Epithelial cell of prostate (primary cell): ENCODE measurements at places on chromosomes 5 and 9.

GRCh38 chr5:150034662-150035061, 34.1 kb downstream of the HMGXB3 start:
- DNase-seq, result no peak

- DNase-seq, result no peak
These were observed 53.9 kb upstream of the PTCH1 start for GRCh38 chr9:95570646-95571045.

GRCh38 chr9:137482094-137482781, 23.1 kb upstream of the NSMF start:
- peak; percentile 45 for DNase-seq

GRCh38 chr9:3478549-3478953, 47.2 kb downstream of the RFX3 start:
- peak; percentile 49 for DNase-seq

GRCh38 chr9:90680534-90680933, 37.9 kb upstream of the DIRAS2 start:
- DNase-seq, result no peak

- DNase-seq, result peak; percentile 56
These were observed 41.3 kb downstream of the PFDN1 start for GRCh38 chr5:140261403-140262171.

GRCh38 chr5:1445689-1446601, 705 bp upstream of the SLC6A3 start:
- no peak for DNase-seq

DNA sequence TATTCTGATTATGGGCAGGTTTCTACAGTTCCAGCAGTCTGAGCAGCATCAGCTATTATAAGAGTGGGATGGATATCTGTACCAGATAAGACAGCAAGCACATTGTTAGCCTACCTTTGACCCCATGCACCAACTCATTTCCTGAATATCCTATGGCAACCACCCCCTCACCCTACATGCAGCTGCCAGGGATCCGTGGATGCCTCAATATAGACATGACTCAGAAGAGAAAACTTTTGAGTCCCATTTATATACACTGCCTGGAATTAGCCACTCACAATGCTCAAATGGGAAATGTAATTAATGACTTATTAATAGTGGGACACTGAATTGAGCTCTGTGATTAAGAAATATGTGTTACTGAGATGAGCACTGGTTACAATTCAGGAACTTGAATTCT, 124.4 kb downstream of the SSBP2 start:
- DNase-seq, result peak; percentile 27

GRCh38 chr9:112028242-112029221, 131.9 kb downstream of the UGCG start:
- DNase-seq, result no peak

DNA sequence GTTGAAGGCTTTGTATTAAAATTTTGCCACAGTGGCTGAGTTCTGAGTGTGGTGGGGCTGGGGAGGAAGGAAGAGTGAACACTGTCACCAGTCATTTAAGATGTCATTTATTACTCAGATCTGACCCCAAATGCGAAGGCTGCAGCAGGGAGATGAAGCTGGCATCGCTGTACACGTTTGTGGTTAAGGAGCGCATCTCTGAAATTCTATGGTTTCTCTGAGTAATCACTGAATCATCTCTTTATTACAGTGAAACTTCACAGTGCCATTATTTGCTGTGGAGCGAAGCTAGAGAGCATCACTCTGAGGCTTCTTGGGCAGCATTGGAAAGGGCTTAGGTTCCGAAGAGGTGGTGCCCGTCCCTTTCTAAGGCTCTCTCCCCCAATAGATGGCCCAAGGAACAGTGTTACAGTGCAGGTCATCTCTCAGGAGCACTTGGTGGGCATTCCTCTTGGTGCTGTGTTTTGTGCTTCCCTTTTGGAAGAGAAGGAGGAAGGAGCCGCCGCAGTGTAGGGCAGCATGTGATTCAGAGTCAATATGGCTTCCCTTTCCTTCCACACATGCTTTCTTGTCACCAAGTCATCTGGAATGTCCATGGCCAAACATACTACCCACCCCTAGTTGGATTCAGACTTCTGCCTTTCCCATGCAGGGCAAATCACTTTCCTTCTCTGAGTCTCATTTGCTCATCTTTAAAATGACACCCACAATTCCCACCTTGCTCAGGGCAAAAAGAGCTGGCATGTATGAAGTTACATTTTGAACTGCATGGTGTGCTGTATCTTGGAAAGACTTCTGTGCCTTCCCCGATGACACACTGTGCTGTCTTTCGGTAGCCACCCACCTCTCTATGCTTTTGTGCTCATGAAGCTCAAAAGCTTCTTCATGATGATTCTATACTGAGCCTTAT, 9.3 kb upstream of the TEX48 start:
- DNase-seq, result peak; percentile 78

DNA sequence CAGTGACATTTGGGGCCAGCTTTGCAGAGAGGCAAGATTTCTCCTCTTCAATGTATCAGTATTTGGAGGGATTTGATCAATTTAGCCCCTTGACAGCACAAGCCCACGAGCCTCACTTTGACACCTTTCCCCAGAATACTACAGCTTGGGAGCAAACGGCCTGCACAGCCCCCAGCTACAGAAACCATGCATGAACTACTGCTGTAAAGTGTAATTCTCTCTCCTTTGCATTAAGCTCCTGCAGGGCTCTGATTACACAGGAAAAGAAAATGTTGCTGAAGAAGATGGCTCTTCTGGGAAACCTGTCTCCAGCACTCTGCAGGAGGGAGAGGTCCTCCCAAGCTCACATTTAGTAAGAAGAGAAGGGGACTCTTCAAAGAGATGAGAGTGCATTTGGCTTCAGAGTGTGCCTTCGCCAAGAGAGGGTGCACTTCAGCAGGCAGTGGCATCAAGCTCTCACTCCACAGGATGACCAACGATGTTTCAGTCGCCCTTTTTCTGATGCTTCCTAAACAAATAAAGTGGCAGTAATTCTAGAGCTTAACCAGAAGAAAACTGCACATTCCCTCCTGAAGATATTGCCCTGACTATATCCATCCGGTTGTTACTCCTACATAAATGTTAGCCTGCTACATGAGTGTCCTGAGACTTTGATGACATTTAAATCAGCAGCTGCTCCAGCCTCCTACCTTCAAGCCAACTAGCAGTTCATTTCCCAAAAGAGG, 272.2 kb downstream of the AUH start:
- no peak for DNase-seq

- no peak for DNase-seq
These were observed 443.3 kb downstream of the CDK5RAP2 start for GRCh38 chr9:120136696-120137095.

GRCh38 chr5:159106569-159107282, 7.0 kb upstream of the EBF1 start:
- no peak for DNase-seq

- no peak for DNase-seq
These were observed 3.0 kb downstream of the FEM1C start for GRCh38 chr5:115541611-115542010.

GRCh38 chr5:135514116-135514515, 21.6 kb downstream of the NEUROG1 start:
- DNase-seq, result no peak

DNA sequence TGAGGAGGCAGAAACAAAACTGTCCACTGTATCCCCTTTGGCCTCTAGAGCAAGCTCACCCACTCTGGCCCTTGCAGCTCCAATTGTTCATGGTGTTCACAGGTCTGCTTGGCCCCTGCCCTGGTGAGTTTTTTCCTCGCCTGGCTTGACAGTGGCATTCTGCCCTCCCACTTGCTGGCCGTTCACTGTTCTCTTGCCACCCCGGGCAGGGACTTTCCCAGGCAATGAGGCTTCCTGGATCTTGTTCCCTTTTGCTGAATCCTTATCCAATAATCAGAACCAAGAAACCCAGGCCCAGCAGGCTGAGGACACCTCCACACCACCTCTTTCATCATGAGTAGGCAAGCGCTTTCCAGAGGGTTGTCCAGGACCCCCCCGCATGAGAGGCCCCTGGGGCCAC, 31.2 kb downstream of the ZNF618 start:
- no peak for DNase-seq

GRCh38 chr9:112864982-112865381, 25.7 kb downstream of the SLC46A2 start:
- no peak for DNase-seq

GRCh38 chr9:88653406-88653805, 118.4 kb downstream of the NXNL2 start:
- no peak for DNase-seq

- no peak for DNase-seq
These were observed 35.1 kb downstream of the NDST1 start for GRCh38 chr5:150542933-150543445.

- no peak for DNase-seq
These were observed 341.9 kb downstream of the TMEM167A start for GRCh38 chr5:82735160-82735789.

DNA sequence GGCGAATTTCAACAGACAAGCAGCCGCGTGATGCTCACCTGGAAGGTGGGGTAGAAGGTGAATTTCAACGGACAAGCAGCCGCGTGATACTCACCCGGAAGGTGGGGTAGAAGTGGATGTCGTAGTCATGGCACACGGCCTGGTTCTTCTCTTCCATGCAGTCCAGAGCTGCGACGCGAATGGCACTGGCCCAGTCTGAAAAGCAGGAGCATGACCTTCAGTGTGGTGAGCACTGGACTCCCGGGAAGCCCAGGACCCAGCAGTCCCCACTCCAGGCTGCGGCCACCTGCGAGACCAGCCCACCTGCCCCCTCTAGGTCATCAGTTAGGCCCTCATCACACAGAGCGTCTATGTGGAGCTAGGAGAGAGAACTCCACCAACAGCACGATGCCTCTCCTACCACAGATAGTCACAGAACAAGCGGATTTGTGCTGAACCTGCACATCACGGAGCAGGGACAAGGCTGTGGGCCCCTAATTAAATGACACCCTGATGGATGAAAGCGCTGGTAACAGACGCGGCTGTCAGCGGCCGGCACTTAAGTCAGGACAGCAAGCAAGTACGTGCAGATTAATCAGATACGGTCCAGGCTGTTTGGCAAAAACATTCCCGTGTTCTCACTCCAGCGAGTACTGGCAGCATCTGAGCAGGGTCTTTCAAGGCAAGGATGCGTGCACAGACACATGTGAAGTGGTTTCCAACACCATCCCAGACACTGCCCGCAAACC, 18.8 kb downstream of the QSOX2 start:
- no peak for DNase-seq

GRCh38 chr9:132975961-132976360, 2.5 kb upstream of the GFI1B start:
- DNase-seq, result no peak
